Testis (tissue), 5 donors: ENCODE measurements at places on chromosomes 1 and 21. TPM values are rescaled to one million over a fixed set of nuclear protein-coding genes. Genes with fewer than 3 reads are reported as not detected.

ANGPTL7 gene
- 1.6 TPM for polyA plus RNA-seq

KCNJ10 gene
- polyA plus RNA-seq: 1.9 TPM

CRB1 gene
- 7.4 TPM for polyA plus RNA-seq

GPR37L1 gene
- polyA plus RNA-seq: 0.42 TPM

HSD3B1 gene
- polyA plus RNA-seq: not detected

CAPZB gene
- polyA plus RNA-seq: 502 TPM

ORC1 gene
- 6.4 TPM for polyA plus RNA-seq

BTBD19 gene
- 5.4 TPM for polyA plus RNA-seq

NR0B2 gene
- polyA plus RNA-seq: 1.2 TPM

SYNC gene
- polyA plus RNA-seq: 12.4 TPM

OR2L3 gene
- not detected for polyA plus RNA-seq

ROR1 gene
- polyA plus RNA-seq: 4.6 TPM

ZC3H11A gene
- 84.5 TPM for polyA plus RNA-seq

TDRD5 gene
- 52.2 TPM for polyA plus RNA-seq

CACNA1S gene
- 0.87 TPM for polyA plus RNA-seq
